Heart left ventricle (tissue), 16 donors: ENCODE measurements at places on chromosomes 12 and 14.

- DNase-seq, result no peak
Measured at GRCh38 chr14:75578786-75579337, 442 bp downstream of the FLVCR2 start.

- DNase-seq, result no peak
Measured at GRCh38 chr12:19245666-19246065, 116.1 kb downstream of the PLEKHA5 start.

DNA sequence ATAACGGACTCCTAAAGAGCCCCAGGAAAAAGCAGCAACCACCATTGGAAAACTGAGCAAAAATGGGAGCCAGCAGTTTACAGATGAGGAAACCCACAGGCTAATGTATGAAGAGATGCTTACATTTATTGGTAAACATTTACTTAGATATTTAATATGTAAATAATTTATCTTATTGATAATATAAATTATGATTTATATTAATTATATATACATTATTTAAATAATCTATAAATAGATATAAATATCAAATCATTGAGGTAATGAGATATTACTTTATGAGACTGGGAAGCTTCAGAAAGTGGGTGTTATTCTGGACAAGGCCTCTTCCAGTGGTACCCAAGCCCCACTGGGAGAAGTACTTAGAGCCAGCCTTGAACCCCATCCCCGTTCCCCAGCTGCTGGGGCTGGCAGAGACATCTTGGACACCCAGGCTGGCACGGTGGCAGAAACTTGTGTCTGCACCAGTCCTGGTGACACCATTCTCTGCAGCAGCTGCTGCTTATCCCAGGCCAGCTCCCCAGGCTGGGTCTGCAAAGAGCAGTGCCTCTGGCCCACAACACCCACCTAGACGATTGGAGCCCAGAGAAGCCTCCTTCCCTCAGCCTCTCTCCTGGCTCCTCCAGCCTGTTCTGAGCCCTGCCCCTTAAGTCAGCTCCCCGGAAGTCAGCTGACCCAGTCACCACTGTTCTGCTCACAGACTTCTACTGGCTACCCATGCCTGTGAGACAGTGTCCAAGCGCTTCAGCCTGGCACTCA is 25.9 kb downstream of the ISCA2 start:
- DNase-seq, result no peak

GRCh38 chr14:99574099-99574880 is 29.7 kb downstream of the CCDC85C start:
- DNase-seq, result peak; percentile 73

DNA sequence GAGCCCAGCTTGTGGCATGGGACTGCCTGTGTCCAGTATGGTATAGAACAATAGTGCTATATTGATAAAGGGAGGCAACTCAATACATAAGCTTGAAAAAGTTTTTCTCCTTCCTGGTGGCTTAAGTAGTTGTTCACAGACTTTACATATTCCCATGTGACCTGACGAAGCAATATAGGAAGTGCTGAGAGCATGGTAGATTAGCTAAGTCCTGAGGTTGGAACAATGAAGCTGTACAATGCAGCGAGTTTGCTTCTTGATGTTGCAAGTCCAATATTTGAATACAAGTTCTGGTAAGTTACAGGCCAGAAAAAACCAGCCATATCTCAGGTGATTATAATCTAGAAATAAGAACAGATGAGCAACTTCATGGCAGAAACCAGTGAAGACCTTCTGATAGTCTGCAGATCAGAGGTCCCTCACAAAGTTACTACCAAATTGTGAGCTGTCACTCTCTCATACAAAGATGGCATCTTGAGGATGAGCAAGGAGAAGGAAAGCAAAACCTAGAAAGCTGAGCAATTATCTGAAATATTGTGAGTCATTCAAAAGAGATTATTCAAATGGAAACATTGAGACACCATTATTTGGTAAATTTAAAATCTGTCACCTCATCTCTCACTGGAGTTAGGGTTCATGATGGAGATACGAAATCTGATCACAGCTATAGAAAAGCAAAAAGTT is 72.9 kb upstream of the BTG1 start:
- DNase-seq, result no peak

- no peak for DNase-seq
Measured at GRCh38 chr12:40263616-40264409, 39.0 kb downstream of the LRRK2 start.
